ENCODE measurements at places on chromosomes 3 and 15.

- no peak for DNase-seq
Observed at GRCh38 chr3:180391001-180391400, 211.0 kb upstream of the TTC14 start.

DNA sequence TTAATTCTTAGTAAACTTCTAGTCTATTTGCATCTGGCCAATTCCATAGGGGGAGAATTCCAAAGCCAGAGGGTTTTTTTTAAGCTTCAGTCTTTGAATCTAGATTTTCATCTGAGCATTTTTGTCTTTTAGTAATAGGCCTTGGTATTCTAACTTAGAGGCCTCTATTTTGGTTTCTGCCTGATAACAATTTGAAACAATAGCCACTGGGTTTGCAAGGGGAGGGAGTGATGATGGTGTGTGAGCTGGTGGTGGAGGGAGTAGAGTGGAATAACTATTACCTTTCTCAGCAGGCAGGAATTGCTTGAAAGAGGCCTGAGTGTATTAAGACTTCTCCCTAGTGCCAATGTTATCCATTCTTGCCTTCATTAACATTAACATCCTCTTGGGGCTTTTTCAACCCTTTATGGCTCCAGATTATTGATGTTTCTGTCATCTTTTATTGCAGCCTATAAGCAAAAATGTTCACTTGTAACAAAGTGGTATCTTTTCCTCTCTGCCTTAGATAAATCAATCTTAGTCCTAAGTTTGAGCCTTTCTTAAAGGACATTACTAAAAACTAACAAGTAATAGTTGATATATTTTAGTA lies 26.5 kb upstream of the TCF12 start:
- DNase-seq, result no peak

GRCh38 chr3:88611826-88612326 lies 462.1 kb downstream of the C3orf38 start:
- no peak for DNase-seq

GRCh38 chr15:79091204-79091867 lies 756 bp upstream of the RASGRF1 start:
- DNase-seq, result peak; percentile 51

- no peak for DNase-seq
Observed at GRCh38 chr15:100055821-100056220, 286.0 kb downstream of the ADAMTS17 start.

DNA sequence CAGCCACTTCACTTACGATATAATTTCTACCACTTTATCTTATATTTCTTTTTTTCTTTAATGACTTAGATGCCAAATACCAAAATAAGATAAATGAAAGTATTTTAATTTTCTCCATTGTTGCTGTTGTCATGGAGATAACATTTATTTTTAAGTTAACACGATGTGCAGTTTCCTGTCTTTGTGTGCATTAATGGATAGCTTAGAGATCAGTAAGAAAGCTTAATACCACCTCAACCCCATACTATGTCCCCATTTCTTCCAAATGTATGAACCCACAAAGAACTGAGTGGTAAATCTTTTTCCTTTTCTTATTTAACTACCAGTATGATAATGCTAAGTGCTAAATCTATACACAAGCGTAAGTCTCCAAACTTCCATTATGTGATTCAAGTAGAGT lies 17.1 kb downstream of the PCNP start:
- DNase-seq, result no peak

- no peak for DNase-seq
Observed at GRCh38 chr15:68224108-68224507, 5.4 kb downstream of the CLN6 start.

GRCh38 chr3:112128843-112129727 lies 4.0 kb downstream of the GCSAM start:
- DNase-seq, result peak; percentile 47

DNA sequence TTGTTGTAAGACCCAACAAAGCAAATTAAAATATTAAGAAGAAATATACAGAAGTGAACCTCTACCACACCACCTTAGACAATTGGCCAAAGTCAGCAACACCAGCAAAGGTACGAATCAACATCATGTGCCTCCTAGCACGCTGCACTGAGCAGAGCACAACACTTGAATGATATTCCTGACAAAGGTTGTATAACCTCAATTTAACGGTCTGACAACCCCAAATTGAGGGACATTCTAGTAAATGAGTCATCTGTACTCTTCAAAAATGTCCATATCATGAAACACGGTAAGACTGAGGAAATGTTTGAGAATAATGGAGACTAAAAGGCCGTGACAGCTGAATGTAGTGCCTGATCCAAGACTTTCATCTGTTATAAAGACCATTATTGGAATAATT lies 41.3 kb upstream of the TNFSF10 start:
- DNase-seq, result no peak

DNA sequence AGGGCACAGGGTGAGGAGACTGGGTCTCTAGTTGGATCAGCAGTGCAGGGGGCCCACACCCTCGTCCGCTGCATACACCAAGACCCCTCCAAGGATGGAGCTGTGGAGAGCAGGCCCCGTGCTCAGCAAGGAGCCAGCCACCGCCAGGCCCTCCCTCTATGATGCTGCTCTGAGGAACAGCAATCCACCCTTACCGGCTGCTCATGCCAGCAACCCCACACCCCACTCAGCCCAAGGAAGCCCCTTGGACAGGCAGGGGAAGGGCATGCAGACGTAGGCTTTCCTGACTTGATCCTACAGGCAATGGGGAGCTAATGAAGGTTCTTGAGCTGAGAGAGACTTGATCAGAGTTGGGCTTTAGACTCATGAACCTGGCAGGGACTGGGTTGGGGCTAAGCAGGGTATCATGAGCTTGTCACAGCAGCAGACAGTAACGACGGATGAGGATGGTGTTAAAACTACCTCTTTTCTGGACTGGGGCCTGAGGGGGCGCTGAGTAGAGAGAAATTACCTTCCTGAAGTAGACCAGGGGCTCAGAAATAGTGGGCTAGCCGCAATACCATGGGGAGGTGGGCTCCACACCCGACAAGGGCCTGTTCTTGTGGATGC lies 50.5 kb upstream of the FGD5 start:
- DNase-seq, result peak; percentile 9

DNA sequence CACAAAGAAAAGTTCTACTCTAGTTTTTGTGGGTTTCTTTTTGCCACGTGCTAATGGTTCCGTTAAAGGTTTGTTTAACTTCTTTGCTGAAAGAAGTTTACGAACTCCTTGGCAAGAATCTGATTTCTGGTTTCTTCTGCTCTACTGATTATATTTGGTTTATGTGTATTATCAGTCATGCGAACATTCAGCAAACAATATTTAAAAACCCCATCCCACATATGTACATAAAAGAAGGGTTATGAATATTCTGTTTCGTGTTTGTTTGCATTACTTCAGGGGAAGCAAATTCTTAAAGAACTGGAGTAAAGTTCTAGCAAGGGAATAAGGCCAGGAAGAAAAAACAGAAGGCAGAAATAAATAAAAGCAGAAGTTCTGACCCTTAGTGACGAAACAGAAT lies 9.8 kb downstream of the LARS2 start:
- DNase-seq, result no peak

GRCh38 chr3:21484057-21484827 lies 266.8 kb downstream of the ZNF385D start:
- DNase-seq, result no peak

GRCh38 chr15:95446854-95447253 lies 883.6 kb upstream of the NR2F2 start:
- no peak for DNase-seq

DNA sequence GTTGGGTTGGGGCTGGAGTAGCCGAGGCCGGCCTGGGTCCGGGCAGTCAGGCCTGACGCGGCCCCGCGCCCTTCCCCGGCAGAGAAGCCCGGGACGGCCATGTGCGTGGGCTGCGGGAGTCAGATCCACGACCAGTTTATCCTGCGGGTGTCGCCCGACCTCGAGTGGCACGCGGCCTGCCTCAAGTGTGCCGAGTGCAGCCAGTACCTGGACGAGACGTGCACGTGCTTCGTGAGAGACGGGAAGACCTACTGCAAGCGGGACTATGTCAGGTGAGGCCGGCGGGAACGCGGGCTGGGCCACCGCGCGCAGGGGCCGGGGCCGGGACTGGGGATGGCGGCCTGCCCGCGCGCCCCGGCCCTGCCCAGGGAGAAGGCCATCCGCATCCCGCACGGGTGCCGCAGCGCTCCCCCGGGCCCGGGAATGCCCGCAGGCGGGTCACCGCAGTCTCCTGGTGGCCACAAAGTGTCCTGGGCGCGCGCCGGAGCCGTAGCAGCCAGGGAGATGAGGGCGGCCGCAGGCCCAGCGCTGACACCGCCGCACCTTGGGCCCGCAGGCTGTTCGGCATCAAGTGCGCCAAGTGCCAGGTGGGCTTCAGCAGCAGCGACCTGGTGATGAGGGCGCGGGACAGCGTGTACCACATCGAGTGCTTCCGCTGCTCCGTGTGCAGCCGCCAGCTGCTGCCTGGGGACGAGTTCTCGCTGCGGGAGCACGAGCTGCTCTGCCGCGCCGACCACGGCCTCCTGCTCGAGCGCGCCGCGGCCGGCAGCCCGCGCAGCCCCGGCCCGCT lies 1.3 kb downstream of the ISL2 start:
- peak; percentile 58 for DNase-seq

DNA sequence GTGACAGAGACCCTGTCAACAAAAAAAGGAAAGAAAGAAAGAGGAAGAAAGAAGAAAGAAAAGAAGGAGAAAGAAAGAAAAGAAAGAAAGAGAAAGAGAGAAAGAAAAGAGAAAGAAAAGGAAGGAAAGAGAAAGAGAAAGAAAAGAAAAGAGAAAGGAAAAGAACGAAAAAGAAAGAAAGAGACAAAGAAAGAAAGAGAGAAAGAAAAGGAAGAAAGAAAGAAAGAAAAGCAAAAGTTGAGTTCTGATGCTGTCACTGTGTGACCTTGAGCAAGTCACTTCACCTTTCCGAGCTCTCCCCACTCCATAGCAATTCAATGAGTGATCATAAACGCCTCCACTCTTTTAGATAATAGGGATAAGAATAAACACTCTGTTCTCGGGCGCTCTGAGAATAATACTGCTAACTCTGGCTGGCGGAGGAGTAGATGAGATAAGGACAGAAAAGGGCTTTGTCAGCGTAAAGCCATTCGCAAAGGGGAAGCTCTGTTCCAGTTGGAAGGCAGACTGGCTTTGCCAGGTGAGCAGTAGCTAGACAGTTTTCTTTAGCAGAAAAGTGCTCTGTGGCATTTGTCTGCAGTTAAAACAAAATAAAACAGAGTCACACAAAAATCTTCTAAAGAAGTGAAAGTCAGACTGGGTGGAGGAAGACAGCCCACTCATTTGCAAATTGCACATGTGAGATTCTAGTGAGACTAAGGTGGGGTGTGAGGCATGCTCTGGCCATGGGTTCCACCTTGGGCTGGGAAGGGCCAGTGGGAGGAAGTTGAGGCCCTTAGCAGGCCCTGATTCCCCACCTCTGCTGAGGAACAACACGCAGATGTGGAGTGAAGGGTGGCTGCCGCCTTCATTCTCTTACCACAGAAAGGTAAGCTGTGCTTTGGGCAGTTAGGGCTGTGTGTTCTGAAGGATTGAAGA lies 9.6 kb upstream of the FLNB start:
- DNase-seq, result no peak

DNA sequence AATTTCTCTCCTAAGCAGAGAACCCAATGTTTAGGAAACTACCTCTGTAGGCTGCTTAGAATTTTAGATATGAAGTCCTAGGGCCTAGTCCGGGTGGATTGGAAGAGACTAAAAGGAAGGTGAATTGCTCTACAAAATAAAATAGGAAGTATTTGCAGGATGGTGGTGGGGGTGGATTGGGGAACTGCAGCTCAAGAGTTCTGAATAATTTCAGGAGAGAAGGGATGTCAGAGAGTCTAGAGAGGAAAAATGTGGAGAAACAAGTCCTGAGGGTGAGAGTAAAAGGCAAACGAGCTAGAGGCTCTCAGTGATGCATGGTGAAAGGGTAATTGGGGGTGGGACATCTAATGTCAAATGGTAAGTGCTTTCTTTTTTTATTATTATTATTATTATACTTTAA lies 10.2 kb upstream of the CP start:
- no peak for DNase-seq

- no peak for DNase-seq
Observed at GRCh38 chr15:93049914-93050578, 39.0 kb downstream of the RGMA start.

DNA sequence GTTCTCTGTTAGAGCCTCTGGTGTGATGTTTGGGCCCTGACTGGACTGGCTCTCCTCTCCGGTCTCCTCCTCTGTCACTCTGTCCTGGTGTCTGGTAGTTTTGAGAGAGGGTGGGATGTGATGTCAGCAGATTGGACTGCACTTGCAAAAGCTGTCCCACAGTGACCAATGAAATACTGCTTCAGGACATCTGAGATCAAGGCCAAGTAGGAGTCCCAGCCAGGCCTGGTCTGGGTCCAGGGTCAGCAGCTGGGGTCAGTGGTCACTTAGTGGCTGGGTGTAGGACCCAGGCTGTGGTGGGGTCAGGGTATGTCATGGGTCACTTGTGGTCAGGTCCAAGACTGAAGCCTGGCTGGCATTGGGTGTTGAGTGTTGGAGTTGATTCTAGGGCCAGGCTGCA lies 20.9 kb downstream of the ALDH1L1 start:
- DNase-seq, result no peak

DNA sequence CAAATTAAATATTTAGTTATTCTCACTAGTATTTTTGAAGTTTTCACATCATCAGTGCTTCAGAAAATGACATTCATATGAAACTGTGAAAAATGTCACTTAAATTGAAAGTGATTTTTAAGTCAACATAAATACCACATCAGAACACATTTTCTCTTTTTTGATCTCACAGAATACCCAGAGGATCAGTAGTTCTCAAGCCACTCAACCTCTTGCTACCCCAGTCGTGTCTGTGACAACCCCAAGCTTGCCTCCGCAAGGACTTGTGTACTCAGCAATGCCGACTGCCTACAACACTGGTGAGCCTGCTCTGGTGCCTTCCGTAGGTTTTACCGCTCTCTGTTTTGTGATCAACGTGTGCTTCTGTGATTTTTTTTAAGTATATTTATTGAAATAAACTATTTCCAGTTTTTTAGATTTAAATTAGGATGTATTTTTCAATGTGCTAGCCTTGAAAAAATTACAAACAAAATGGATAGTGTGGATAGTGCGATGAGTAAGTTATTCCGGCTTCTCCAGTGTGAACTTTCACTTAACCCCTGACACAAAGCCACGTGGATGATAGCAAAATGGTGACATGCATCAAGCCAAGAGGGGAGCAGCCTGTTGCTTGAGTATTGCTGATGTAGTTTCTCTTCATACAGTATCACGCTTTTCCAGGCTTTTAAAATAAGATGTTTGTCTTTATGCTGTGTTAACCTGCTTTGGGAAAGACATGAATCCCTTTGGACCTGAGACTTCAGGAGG lies 26.5 kb downstream of the LYSMD4 start:
- DNase-seq, result no peak

GRCh38 chr3:151412989-151413388 lies 28.4 kb upstream of the P2RY12 start:
- DNase-seq, result no peak

Measured in activated T-cell treated with anti-CD3 and anti-CD28 coated beads, Interleukin-2, amount 50 U/mL, for 24 hours (primary cell).